Breast epithelium (tissue), 4 donors: ENCODE measurements at places on chromosomes 6 and 20. TPM values are rescaled to one million over a fixed set of nuclear protein-coding genes. Genes with fewer than 3 reads are reported as not detected.

The COQ3 gene
- total RNA-seq = 5.6 TPM

The SLA2 gene
- 1.6 TPM for total RNA-seq

The RRAGD gene
- 38.6 TPM for total RNA-seq

The BPIFB2 gene
- total RNA-seq = 1.0 TPM

The EEF1A2 gene
- total RNA-seq = 20.6 TPM

The MUC22 gene
- not detected for total RNA-seq

The BMP6 gene
- 11.1 TPM for total RNA-seq
